Fibroblast of skin of left quadriceps (primary cell): ENCODE measurements at places on chromosomes 16 and 17.

DNA sequence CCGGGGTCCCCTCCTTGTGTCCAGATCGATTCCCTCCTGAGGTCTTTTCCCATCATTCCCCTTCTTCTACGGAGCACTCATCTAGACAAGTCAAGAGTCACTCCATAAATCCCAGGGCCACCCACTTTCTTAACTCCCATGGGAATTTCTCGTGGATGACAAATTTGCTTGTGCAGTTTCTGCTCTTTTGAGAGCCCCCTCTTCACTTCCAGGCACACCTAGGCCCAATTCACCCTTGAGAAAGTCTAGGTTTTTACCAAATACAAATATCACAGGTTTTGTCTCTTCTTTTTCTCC, 522 bp upstream of the POLDIP2 start:
- no peak for DNase-seq

GRCh38 chr17:76869496-76870376, 1.5 kb downstream of the MGAT5B start:
- DNase-seq, result no peak

DNA sequence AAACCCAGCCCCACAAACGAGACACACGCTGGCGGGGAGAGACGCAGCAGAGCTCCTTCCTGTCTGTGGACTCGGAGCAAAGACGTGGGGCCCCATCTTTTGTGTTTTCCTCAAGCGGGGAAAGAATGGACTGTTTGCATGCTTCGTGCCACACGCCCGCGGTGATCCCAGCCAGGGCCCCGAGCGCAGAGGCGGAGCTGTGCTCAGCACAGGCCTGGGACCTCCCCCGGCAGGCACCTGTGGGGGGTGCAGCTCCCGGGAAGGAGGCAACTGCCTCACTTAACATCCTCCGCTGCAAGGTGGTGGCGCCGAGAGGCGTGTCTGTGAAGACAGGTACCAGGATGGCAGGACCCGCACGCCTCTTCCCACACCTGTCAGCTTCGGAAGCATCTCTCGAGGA, 19.1 kb downstream of the TRARG1 start:
- DNase-seq, result no peak

DNA sequence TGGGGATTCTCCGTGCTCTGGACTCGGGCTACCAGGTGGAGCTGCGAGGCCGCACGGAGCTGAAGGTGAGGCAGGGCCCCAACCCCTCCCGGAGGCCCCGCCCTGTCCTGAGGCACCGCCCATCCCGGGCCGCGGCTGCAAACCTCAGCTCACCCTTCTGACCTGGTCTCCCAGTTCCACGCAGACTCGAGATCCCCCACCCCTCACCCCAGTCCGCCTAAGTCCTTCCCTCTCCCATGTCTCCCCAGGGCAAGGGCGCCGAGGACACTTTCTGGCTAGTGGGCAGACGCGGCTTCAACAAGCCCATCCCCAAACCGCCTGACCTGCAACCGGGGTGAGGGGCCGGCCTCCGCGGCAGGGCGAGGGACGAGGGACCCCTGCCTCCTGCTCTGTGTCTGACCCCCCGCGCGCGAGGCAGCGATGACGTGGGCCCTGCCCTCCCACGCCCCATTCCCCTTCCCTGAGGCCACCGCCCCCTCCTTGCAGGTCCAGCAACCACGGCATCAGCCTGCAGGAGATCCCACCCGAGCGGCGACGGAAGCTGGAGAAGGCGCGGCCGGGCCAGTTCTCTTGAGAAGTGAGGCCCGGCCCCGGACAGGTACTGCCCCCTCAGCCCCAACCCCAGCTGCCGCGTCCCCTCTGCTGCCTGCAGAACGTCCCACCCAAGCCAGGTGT, 13.7 kb downstream of the GUCY2D start:
- no peak for DNase-seq

DNA sequence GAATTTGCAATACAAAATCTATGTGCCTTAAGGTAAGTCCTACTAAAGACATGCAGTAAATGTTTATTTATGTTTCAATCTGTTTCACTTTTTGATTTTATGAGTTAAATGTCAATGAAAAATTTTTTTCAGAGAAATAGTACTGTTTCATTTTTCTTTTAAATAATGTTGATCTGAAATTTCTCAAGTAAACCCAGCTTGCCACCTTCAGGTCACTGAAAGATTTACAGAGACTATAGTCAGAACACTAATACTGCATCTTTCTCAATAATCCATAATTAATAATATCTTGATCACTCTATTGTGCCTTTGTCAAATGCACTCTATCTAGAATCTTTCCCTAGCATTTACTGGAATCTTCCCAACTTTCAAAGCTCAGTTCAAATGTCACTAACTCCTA, 6.5 kb upstream of the DHX40 start:
- DNase-seq, result no peak

- DNase-seq, result no peak
Observed at GRCh38 chr16:52077607-52078006, 469.3 kb downstream of the TOX3 start.

DNA sequence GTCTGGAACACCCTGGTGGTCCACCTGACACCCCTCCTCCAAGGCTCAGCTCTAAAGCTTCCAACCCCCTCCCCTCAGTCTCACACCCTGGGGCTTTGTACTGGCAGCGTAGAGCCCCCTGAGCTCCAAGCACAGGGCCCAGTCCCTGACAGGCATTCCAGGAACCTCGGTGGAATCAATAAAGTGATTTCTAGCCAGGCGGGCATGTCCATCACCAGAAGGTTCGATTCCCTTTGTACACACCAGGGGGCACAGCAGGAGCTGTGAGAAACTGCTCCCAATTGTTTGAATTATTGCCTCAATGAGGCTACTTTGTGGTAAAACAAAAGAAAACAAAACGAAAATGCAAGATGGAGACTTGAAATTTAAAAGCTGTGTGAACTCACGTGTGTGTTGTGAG, 51.8 kb downstream of the SMPD3 start:
- peak; percentile 12 for DNase-seq

DNA sequence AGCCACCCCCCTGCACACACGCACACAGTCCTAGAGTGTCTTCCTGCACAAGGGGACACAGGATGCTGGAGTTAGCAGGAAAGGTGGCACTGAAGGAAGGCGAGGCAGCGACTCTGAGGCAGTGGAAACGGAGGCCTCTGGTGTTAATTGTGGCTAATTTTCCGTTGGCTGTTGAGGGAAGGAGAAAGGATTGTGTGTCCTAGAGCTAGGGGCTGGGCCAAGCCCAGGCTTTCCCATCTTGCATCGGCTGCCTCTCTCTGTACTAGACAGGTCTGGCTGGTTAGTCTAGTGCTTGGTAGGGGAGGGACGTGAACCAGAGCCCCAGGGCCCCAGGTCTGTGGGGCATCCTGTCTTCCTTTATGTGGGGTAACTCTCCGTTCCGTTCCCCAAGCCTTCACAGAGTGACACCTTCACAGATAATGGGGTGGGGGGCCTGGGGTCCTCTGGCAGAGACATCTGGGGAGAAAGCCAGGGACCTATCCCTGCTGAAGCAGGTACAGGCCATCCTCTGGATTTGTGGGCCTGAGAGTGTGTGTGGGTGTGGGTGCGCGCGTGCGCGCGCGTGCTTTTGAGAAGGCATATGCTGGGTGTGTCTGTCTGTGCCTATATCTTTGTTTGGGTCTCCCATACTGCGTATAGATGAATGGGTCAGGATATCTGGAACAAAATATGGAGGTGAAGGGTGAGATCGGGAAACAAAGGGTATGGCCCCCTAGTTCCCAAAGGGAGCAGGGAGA, at the start of gene CHD3:
Gene CHD3 (plus strand): TSS at position 606 of the 737 bp plus-strand sequence. CDS start 212 bp downstream, outside the sequence.
- DNase-seq, result no peak
